ENCODE measurements at places on chromosomes 7 and 10.

GRCh38 chr10:1629326-1630198, 107.8 kb downstream of the ADARB2 start:
- DNase-seq = no peak

- no peak for DNase-seq
Measured at GRCh38 chr10:36538953-36539586, 586.3 kb upstream of the ANKRD30A start.

GRCh38 chr7:107813524-107813923, 10.5 kb upstream of the SLC26A3 start:
- DNase-seq = no peak

DNA sequence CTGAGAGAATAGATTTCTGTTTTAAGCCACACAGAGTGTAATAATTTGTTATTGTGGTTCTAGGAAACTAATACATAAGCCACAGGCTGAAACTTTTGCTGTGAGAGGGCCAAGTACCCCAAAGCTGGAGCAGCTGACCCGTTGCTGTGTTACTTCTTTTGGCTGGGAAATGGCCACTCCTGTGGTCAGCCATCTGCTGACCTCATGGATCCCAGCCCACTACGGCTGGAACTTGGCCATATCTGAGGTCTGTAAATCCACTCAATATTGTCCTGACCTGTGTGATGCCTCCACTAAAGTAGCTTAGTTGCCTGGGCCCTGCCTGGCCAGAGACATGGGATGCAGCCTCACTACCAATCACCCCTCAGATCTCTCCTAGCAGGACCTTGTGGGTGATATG, 17.4 kb upstream of the LOXL4 start:
- no peak for DNase-seq

- no peak for DNase-seq
Measured at GRCh38 chr7:54769203-54769602, 10.2 kb upstream of the SEC61G start.

- peak; percentile 48 for DNase-seq
Measured at GRCh38 chr10:72335394-72336258, 19.1 kb downstream of the DNAJB12 start.

DNA sequence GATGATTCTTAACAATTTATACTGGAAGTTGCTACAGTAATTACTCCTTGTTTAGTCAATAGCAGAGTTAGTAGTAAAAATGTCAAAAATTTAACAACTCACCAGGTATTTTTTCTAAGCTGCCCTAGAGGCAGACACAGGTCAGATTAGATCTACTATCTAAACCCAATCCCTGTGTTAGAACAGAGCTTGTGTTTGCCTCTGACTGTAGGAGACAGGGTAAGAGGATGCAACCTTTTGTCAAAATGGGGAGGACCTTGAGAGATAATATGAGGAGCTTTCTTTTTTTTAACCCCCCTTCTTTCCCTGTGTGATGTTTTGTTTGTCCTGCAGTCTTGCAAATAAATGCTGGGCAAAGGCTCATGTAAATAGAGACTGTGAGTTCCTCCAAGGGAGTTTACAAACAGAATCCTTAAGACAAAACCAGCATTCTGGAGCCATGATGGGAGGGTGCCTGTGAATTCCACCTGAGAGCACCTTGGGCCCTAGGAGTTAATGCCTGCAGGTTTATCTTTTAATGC, 353.1 kb downstream of the GATA3 start:
- DNase-seq = no peak

DNA sequence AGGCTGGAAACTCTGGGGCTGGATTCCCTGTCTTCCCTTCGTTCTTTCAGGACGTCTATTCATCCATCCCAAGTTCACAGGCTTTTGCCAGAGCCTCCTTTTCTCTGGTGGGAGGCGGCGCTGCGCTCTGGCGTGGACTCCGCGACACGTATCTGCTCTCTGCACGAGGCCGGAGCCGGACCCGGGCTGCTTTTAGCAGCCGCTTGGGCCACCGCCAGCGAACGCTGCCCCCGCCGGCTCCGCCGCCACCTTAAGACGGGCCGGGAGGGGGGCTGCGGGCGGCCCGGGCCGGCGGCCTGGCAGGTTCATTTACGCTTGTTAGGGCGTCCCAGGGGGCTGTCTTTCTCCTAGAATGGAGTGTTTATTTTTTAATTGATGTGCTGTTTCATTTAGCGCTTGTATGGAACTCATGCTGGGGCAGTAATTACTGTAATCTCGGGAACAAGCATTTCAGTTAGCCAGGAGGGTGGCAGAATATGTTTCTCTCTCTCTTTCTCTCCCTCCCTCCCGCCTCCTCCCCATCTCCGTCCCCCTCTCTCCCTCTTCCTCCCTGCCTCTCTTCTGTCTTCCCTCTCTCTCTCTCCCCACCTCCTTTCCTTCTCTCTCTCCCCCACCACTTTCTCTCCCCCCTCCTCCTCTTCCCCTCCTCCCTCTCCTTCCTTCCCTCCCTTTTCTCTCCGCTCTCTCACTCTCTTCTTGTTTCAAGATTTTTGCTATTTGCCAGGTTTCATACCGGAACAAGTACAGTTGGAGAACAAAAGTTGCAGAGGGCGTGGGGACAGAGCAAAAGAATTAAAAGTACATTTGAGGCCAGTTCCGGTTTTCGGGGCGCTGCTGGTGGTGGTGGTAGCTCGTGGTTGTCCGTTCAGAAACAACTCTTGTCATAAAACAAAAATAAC, 1.3 kb upstream of the FZD8 start:
- DNase-seq = peak; percentile 2
